ENCODE measurements at places on chromosomes 12 and 14.

GRCh38 chr12:58254463-58255100 lies 313.2 kb downstream of the ATP23 start:
- no peak for DNase-seq

GRCh38 chr12:75876832-75877762 lies 154.5 kb downstream of the PHLDA1 start:
- no peak for DNase-seq

- DNase-seq = no peak
These were observed 17.7 kb upstream of the CD27 start for GRCh38 chr12:6426882-6427671.

- DNase-seq = no peak
These were observed 477.0 kb downstream of the DPF3 start for GRCh38 chr14:72416892-72417291.

GRCh38 chr12:47731723-47732122 lies 6.4 kb upstream of the ENDOU start:
- DNase-seq = no peak

- peak; percentile 75 for DNase-seq
These were observed at the start of gene TRAF3 for GRCh38 chr14:102776761-102777710. Gene TRAF3, plus strand, starts transcription at chr14:102777449. Its CDS starts 92,753 bp downstream, at chr14:102870202.

DNA sequence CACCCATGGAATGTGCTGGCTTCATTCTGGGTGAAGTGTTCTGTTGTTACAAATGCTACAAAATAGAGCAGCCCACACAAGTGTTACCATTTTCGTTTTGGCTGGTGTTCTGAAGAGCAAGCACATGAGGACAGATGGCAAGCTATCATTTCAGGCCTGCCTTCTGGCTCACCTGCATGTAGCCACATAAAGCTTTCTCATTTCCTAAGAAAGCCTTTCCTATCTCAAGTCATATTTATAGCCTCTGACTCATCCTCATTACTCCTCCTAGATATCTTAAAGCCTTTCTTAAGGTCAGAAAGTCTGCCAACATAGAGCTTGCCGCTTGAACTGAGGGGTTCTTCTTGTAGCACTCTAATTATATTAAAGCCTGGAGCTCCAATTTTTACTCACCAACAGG lies 89.0 kb downstream of the PTPRR start:
- DNase-seq = no peak

All from left cardiac atrium (tissue), 4 donors.